ENCODE measurements at places on chromosomes 13 and 19. TPM values are rescaled to one million over a fixed set of nuclear protein-coding genes. Genes with fewer than 3 reads are reported as not detected.

Gene CYP2S1
- polyA plus RNA-seq: 1.2 TPM

Gene SLC25A41
- not detected for polyA plus RNA-seq

Gene PSG7
- polyA plus RNA-seq: not detected

Gene KLK2
- not detected for polyA plus RNA-seq

Gene DCT
- polyA plus RNA-seq: 0.40 TPM

Gene GAPDHS
- not detected for polyA plus RNA-seq

Measured in adrenal gland (tissue), 19 donors.